NCI-H2081 (cell line): ENCODE measurements at places on chromosomes 11 and 22.
A peak's percentile ranks its signal among the peaks of the same experiment; 100 is the strongest.

GRCh38 chr11:118117790-118118601, 31.2 kb upstream of the SMIM35 start:
- DNase-seq, result no peak

DNA sequence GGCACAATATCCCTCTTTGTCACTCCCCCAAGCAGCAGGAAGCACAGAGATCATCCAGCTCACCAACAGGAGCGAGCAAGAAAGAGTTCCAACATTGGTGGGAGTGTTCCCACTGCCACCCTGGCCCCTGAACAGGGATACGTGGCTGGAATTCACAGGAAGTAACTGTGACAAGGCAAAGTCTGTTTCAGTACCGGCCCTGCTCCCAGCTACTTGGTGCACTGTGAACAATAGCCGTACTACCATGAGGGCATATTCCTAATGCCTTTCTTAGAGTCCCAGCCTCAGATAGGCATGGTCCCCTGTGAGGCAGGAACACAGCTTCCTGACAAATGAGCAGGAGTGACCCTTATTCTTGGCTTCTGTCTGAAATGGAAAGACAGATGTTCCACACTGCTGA, 1.8 kb upstream of the SLC37A2 start:
- no peak for DNase-seq

DNA sequence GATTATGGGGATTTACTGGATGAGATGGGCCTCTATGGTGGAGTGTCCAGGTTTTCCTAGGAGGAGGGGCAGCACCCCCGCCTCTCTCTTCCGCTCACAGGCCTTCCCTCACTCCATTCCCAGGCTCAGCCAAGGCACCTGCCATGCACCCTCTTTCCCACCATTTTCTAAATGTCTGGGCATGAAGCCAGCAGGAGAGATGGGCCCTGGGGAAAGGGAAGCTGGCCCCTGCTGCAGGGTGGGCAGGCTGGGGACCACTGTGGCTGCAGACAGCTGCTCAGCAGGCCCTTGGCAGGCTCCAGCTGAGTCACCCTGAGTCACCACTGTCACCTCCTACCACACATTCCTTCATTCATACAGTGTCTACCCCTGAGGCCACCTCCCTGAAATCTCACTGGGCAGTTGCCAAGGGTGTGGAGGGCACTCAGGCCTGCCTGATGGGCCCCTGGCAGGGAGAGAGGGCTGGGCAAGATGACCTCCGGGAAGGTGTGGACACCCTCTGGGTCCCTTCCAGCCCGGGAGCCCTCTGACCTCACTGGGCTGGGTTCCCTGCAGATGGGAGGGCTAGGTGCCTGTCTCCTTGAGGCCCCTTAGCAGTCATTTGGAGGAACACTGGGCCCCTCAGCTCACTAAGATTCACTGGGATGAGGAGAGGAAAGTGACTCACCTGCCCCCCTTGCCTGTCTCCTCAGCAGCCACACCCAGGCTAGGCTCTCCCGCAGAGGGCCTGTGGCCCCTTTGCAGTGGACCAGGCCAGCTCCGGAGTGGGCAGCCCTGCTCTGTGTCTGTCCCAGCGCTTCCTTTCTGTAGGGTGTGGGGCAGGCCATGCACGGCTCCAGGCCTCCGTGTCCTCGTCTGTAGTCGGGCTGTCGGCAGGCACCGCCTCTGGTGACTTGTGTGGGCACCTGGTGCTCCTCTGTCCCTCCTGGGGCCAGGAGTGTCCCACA, 7.8 kb downstream of the MYEOV start:
- no peak for DNase-seq

DNA sequence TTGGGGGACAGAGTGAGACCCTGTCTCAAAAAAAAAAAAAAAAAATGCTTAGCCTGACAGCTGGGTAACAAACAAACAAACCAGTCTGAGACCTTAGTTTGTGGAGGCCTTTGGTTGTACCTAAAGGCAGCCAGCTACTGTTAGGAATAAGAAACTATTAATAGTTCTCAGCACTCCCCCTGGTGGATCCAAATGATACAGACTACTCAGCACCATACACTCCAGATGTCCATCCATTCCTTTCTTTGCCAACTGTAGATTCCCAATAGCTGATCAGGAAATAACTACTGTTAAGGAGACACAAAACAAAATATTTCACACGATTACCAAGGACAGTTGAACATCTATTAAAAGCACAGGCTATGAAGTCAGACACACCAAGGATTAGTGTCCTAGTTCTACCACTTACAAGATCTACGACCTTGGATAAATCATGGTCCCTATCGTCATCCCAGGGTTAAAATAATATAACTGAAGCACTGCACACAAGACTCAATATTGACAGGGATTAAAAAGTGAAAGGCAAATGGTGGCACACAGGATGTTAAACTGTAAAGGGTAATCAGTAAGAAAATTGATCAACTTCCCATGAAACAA, 17.2 kb downstream of the CLDN25 start:
- DNase-seq, result peak; percentile 55

DNA sequence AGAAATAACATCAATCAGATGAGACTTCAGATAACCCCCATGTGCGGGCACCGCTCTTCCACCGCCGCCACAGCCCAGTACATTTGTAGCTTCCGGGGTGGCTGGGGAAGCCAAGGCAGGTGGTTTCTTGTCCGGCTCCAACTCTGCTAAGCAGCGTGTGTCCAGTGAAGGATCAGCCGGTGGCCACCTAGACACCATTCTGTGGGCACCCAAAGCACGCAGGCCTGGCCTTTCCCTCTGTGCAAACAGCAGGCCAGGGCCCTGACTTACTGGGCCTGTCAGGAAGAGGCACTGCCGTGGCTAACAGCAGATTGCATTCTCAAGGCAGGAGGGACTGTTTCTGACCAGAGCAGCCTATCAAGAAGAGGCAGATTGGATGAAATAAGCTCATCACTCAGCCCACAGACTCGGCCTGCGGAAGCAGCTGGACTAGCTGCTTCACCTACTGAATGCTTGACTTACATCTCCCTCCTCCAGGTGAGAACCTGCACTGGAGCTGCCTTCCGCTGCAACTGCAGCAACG, 74.8 kb downstream of the ETS1 start:
- DNase-seq, result no peak

GRCh38 chr22:30044369-30044768, 35.9 kb upstream of the HORMAD2 start:
- DNase-seq, result no peak

DNA sequence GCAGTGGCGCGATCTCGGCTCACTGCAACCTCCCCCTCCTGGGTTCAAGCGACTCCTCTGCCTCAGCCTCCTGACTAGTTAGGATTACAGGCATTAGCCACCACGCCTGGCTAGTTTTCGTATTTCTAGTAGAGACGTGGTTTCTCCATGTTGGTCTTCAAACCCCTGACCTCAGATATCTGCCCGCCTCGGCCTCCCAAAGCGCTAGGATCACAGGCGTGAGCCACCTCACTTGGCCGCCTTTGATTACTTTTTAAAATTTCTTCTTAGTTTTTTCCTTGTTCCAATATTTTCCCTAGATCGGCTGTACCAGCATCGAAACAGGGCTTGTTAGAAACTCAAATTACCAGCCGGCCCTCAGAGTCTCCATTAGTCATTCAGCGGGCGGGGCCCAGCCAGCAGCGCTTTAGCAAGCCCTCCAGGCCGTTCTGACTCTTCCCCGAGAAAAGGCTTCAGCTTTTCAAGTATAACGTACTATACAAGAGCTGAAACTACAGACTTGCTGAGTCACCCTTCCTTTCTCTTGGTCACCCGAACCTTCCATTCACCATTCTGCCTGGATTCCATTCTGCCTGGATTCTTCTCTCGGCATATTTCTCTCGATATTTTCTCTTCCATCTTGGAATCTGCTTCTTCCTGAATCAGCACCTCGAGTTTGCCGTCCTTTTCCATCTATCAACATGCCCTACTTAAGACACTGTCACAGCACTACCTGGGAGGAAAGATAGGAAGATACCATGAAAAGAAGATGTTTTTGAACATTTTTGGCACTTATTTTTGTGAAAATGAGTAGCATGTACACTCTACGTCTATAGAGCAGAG, 6.7 kb upstream of the CAPRIN1 start:
- no peak for DNase-seq

DNA sequence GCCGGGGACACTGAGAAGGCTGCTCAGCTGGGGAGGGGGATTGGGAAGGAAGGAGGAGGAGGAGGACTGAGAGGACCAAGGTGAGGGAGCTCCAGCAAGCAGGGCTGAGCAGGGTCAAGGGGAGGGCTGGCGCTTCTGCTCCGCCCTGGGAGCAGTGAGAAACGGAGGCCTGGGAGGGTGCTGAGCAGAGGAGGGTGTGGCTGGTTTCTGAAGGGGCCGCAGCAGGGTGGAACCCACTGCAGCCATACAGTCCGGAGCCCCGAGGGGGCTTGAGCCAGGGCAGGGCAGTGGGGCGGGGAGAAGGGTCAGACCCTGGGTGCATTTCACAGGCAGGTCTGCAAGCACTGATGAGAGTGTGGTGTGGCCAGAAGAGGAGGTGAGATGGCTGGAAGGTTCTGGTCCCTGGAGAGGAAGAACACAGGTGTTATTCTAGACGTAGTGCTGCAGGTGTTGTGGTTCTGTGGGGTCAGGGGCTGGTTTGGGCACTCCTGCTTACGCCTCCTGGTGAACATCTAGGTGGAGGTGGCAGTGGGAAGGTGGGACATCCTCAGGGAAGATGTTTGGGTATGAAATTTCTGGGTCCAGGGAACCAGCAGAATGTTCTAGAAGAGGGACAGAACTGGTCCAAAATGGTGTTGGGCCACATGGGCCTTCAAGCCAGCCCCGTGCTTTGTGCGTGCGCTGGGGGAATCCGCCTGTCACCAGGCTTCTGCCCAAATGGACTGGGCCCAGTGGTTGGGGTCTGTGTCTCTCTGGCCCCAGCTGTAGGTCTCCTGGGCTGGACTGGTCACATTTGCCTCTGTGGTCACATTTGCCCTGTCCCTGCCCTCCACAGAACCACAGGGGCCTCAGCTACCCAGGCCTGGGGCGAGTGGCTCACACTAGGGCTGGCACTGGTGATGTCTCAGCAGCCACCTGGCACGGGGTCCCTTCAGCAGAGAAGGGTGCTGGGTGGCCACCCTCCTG, 714.7 kb downstream of the BRD1 start:
- no peak for DNase-seq

DNA sequence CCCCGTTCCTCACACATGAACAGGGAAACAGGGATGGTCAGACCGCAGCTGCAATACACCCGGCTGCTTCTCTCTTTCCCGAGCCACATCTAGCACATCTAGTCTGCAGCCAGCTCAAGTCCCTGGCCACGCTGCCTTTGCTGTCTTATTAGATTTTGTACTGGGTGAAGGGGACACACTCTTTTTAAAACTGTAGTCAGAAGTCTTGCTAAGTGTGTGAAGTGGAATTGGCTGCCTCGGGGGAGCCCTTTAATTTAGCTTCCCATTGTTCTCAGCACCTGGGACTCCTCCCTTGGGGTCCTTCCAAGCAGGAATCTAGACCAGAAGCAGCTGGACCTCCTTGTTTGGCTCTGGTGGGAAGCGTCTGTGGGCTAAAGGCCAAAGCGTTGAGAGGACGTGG, 420.0 kb downstream of the CTTN start:
- DNase-seq, result no peak

- DNase-seq, result no peak
Observed at GRCh38 chr22:38051261-38051660, 5.9 kb upstream of the PICK1 start.

GRCh38 chr22:31218565-31219262, 6.6 kb downstream of the LIMK2 start:
- peak; percentile 16 for DNase-seq

GRCh38 chr11:85810521-85810870, 445 bp downstream of the SYTL2 start:
- no peak for DNase-seq

DNA sequence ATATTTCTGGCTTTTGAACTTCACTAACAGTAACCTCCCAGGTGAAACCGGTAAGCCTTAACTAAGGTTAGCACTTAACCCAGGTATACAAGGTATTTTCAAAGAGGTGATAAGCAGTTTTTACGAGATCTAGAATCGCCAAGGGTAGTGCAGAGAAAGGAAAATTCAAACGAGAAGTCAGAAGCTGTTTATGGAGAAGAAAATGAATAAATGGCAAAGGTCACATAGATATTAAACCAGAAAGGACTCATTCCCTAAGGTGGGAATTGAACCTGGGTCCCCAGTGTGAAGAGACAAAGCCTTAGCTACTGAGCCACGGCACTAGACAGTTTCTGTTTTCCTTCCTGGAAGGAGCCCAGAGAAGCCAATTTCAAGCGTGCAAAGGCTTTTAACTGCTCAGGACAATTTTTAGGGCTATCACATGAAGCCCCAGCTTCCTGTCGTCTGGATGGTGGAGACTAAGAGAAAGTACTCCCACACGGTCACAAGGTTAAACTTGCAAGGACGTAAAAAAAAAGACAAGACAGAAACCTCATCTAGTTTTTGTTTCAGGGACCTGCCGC, 5.7 kb upstream of the C1QTNF6 start:
- DNase-seq, result peak; percentile 30

GRCh38 chr11:111633756-111634362, 31.6 kb downstream of the SIK2 start:
- DNase-seq, result no peak

- peak; percentile 27 for DNase-seq
Observed at GRCh38 chr11:92827132-92827531, 142.3 kb upstream of the MTNR1B start.

DNA sequence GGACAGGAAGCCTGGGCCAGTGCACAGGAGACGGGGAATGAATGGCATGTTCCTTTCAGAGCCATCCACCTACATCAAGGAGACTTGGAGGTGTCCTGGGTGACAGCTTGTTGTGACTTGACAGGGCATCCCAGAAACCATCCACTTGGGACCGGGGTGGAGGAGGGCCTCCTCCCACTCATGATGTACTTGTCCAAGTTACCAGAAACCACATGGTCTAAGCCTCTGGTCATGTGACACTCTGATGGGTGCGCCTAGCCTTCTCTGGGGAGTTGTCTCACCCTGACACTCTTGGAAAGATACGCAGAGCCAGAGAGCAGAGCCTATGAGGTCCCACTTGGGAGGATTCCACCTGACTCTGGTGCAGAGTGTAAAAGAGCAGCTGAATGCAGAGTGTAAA, 21.6 kb upstream of the FXYD6 start:
- DNase-seq, result no peak

DNA sequence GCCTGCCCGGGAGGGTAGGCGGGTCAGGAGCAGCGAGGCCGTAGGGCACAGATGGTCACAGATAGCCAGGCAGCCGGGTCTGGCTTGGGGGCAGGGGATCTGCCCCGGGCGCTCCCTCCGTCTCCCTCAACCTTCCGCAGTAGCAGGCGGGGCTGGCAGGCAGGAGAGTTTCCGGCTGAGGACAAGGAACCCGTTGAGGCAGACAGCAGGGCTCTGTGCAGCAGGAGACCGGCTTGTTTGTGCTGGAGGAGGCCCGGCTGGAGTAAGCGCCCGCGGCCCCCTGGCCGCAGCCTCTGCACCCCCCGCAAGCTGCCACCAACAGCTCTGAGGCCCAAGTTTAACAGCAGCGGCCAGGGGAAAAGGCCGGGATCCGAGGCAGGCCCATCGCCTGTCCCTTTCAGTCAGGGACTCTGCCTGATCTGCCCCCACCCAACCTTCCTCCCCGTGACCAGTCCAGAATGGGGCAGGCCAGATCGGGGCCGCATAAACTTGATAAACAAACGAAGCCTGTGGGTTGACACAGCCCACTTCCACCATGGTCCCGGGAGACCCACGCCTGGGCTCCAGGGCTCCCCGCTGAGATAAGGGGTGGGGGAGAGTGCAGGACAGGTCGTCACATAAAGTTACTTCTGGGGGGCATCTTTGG, 13.6 kb downstream of the SCARF2 start:
- no peak for DNase-seq

- DNase-seq, result no peak
Observed at GRCh38 chr22:22750335-22751042, 106.1 kb downstream of the GGTLC2 start.
